Uterus (tissue), 4 donors: ENCODE measurements at places on chromosomes 6 and 20.

- DNase-seq = no peak
These were observed 31.4 kb downstream of the SMLR1 start for GRCh38 chr6:130858498-130859160.

DNA sequence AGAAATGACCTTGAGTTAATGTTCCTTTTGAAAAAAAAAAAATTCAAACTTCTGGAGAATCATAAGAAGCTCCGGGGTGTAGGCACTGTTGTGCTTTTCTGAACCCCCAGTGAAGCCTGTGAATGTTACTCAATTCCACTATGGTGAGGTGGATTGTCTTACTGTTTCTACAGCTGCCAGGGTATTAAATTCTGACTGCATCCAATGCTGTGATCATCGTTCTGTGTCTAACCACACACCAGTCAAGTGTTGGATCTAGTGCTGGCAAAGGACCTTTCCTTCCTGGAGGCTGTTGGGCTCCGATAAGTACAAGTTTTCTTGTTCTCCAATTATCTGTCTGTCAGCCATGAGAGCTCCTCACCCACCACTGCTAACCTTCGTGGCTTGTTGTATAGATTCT lies 162.0 kb upstream of the EPHA7 start:
- no peak for DNase-seq

DNA sequence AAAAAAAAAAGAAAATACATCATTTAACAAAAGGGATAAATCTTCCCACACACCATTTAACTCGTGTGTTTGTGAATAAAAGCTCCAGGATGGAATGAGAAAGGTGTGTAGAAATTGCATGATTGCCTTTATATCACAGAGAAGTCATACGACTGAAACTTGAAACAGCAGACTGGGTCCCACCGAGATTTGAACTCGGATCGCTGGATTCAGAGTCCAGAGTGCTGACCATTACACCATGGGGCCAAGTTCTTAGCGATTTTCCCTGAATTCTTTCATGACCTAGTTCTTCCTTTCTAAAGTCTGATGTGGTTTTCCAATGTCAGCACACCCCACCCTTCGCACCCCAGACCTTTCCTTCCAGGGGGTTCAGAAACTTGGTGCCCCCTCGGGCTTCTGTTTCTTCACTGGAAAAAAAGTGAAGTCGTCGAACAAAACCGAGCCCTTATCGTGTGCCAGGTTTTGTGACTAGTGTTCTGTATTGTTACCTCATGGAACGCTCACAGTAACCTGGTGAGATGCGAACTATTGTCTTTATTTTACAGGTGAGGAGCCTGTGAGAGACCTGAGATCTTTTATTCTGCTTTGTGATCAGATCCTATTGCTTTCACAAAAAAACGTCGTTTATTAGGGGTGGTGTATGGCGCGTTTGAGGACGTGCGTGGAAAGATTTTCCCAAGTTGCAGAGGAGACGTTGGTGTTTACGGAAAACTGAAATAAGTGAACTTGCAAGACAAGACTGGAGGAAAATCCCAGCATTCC lies 120.8 kb downstream of the OR2B2 start:
- peak; percentile 82 for DNase-seq

DNA sequence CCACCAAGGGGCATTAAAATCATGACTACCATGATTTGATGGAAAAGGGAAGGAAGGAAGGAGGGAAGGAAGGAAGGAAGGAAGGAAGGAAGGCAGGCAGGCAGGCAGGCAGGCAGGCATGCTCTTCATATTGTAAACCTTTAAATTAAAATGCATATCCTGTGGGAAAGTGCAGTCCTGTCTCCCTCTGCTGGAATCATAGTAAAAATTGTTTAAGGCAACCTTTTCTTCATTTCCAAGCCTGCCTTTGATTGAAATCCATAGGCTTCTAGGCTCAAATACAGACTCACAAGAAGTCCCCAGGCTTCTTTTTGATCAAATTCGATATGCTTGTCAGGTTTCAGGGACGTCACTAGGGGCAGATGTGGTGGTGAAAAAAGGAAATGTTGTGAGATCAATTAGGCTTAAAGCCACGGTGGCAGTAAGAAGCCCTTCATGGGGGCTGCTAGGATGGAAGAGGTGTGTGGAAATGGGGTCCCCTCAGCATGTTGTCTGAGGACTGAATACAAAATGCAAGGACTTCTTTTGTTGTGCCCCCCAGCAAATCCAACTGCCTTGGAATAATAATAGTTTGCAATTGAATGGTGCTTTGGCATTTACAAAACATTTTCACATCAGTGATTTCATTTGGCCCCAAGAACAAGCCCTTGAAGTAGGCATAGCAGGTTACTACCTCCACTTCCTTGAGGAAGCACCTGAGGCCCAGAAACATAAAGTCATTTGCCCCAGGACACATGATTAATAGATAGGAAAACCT lies 25.6 kb upstream of the GABRR1 start:
- no peak for DNase-seq

GRCh38 chr6:144315981-144316861 lies 31.1 kb downstream of the UTRN start:
- DNase-seq = no peak

DNA sequence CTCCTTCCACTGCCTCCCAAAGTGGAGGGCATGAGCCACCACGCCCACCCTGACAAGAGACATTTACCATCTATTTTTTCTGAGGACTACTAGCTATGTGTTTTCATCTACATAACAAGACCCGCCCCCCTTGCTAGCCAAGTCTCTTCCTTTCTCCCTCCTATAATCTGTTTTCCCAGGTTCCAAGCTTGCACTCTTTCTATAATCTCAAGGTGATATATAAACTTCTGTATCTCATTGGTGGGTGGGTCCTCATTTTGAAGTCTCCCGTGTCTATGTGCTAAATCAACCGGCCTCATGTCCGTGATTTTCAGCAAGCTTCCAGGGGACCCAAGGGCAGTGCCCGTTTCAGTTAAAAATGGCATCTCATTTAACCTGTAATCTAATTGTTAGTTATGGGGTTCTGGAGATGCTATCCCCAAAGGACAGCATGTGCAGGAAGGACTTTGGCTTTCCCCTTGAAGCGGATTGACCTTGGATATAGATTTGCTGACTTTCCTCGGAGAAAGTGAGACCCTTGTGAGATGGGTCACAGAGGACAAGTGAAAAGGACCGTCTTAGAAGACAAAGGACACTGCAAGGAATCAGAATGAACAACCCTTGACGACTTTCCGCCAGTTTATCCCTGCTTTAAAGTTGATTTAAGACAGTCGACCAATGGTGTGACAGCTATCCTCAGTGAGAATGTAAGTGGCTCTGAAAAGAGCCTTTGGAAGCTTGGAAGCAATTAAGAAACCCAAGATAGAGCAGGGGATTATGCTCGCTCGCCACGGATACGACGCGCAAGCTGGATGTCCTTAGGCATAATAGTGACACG lies 22.4 kb downstream of the OR2B2 start:
- no peak for DNase-seq

DNA sequence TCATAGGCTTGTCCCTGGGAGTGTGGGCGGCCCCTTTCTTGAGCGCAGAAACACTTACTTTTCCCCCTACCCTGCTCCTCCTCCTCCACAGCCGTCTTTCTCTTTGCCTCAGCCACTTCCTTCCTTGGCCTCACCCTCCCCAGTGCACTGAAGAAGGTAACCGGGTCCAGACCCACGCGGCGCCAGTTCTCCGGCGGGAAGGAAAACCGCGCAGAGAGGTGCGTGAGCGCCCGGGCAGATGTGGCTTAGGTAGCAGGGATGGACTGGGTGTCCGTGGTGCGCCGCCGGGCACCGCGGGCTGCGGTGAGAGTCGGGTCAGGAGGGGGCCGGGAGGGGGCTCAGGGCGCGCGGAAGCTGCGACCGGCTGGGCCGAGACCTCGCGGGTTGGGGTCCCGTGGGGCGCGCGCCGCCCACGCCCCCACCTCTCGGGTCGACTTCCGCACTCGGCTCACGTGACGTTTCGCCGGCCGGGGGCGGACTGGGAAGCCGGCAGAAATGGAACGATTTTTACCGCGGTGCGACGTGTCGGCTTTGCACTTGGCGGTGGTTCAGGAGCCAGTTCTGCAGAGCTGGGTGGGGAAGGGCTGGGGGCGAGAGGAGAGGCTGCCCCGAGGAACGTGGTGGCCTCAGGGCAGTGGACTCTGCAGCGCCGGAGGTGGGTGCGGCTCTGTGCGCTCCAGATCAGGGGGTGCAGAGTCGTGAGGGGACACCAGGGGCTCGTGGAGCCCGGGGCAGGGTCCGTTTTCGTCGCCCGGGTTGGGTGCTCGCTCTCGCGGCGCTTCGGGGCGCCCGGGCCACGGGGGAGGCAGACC lies at the start of gene ABRACL:
TSS of gene ABRACL (plus strand) at position 88 of the 812 bp plus-strand sequence. CDS start 5,416 bp downstream, outside the sequence.
- peak; percentile 63 for DNase-seq

DNA sequence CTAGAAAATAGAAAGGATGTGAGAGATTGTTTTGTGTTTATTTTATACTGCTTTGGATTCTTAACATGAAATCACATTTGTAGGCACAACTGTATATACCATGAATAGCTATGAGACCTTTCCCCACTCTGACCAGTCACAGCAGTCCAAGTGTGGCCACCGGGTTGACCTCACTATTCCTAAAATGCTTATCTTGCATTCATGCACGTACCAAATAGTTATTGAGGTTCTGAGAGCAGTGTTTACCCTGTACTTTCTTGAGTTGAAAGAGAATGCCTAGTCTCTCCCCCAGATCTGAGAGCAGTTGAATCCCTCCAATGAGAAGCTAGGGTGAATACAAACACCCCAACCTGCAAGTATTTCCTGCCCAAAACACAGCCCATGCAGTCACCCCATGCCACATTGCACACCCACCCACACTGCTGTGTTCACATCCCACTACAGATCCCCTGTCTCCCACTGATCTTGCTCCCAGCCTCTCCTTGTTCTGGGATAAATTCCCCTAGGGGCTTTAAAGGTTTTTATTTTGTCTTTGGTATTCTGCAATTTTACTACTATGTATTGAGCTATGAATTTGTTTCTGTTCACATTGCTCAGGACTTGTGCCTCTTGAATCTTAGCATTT lies 51.6 kb downstream of the GOPC start:
- DNase-seq = no peak

- DNase-seq = no peak
These were observed 56.0 kb downstream of the IRF4 start for GRCh38 chr6:447381-448165.

- no peak for DNase-seq
These were observed 147.1 kb downstream of the PRL start for GRCh38 chr6:22149501-22150367.

GRCh38 chr6:169839898-169840631 lies 88.6 kb downstream of the ERMARD start:
- no peak for DNase-seq

GRCh38 chr20:24303393-24304170 lies 165.8 kb upstream of the SYNDIG1 start:
- DNase-seq = no peak

DNA sequence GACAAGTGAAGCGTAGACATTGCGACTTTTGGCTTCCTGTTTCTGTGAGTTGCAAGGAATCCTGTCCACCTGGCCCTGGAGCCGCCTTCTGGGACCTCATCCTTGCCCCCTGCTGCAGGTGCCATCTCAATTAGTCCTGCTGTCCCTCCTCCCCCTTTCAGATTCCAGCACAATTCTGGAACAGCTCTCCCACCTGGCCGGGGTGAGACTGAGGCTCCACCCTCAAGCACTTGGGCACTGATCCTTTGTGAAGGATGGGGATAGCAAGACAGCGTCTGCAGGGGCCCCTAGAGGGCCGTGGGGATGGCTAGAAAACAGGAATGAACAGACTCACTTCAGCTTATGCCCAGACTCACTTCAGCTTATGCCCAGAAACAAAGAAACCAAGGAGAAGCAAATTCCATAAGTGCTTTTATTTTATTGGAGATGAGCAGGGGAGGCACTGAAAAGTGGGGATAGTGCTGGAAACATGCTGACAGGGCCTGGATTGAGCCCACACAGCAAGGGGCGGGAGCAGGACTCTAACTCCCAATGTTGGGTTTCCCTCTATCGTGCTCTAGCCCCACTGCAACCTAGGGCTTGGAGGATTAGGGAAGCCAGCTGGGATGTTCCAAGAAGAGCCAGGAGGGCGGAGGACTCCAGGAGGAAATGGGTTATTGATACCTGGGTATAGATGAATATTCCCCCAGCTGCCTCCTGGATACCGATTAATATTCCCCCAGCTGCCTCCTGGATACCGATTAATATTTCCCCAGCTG lies 1.4 kb downstream of the C6orf15 start:
- DNase-seq = no peak
